ENCODE measurements at places on chromosomes 16 and 17.

DNA sequence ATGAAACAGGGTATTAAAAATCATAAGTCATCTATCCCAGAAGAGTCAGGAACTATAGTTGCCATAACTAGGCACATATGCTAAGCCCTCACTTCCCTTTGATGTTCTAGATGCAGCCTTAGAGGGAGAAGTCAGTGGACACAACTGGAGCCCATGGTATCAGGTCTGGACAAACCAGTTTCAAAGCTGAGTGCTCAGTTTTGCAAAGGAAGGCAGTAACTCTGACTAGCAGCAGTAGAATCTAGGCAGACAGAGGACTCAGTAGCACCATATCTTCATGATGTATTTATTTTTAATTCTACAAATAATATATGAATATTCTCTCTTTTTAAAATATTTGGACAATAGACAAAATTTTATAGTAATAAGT lies 11.7 kb upstream of the FAM20A start:
- no peak for DNase-seq

- no peak for DNase-seq
Observed at GRCh38 chr17:9401434-9401833, 174.2 kb downstream of the STX8 start.

GRCh38 chr16:59168461-59169114 lies 434.5 kb upstream of the GOT2 start:
- DNase-seq = no peak

- DNase-seq = no peak
Observed at GRCh38 chr16:65822148-65822547, 544.3 kb upstream of the CDH5 start.

DNA sequence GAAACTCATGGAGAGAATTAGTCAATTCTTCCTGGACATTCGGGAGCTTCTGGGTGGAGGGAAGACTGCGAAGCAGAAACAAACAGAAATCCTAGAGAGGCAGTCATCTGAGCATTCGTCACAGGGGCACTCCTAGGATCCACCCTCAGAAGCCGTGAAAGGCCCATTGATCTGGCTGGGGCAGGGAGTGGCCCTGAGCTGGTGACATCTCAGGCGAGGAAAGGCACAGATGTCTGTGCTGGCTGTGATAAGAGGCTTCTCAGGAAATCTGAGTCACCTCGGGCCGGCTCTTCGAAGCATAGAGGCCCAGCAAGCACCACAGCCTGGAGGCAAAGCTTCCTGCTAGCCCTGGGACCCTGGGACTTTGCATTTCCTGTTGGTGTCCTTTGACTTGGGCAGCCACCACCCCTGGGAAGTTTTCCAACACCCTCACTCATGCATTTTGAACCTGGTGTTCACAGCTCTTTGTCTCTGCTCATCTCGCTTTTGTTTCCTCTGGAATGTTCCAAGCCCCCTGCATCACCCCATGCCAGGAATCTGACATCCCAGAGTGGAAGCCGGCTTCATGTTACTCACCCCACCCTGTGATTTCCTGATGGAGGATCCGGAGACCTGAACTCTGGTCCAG lies 23.3 kb upstream of the CDRT4 start:
- peak; percentile 73 for DNase-seq

- peak; percentile 42 for DNase-seq
Observed at GRCh38 chr17:1398931-1399678, 917 bp downstream of the YWHAE start.

DNA sequence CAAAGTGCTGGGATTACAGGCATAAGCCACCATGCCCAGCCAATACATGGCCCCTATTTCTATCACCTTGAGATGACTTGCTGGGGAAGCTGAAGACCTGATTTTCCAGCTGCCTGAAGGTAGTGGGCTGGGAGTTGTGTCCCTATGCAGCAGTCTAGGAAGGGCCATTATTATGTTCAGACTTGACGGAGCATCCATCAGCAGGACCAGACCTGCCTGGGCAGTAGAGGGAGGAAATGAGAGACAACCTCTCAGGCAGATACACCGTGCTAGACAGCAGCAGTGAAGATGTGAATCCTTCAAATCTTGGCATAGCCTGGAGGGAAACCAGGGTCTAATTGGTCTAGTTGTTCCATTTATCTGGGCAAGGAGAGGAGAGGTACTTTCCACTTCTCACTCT lies 35.6 kb upstream of the PHOSPHO1 start:
- no peak for DNase-seq

DNA sequence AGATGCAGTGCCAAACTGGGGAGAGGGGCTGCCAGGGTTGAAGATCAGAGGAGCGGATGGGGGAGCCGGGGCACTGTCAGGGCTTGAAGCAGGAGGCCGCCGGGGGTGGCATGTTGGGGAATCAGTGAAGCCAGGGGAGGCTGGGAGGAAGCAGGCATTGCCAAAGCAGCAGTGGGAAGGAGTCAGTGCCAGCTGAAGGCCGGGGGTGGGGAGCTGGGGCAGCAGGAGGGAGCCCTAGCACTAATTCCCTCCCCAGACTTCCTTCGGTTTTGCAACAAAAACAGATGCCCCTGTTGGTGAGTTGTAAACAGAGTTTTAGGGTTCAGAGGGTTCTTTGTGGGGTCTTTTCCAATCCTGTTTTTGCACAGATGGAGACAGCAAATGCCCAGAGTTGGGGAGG lies 10.9 kb upstream of the TAC4 start:
- no peak for DNase-seq

DNA sequence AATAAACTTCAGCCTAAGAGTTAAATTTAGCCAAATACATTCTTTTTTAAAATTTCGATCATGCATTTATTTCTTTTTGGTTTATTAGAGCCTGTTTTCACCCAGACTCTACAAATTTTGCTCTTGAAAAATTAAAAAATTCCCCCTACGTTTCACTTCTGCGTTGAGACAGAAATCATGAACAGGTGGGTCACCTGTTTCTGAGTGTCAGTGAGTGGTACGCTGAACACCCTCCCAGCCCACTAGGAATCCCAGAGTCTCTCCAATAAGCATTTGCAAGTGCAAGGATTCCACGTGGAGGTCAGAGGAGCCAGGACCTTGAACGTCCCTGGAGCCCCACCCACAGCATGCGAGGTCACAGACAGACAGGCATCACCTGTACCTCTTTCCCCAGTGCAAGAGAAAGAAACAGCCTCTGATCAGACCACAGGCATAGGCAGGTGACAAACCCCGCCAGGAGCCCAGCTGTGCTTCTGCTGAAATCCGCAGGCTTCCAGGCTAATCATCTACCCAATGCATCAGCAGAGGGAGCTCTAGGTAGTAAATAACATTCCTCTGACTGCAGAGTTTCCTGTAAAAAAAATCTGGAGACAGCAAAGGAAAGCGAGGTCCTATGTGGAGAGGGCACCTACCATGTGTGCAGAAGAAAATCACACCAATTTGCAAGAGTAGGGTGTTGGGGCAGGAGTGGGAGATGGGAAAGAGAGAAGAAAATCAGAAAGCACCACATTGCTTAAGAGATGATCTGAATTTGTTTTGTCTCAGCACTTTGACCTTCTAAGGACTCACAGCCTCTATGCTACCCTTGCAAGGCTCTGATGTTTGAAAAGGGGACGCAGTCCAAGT lies 5.9 kb upstream of the XYLT1 start:
- DNase-seq = peak; percentile 74

- DNase-seq = no peak
Observed at GRCh38 chr16:28316054-28316453, 23.7 kb downstream of the SBK1 start.

DNA sequence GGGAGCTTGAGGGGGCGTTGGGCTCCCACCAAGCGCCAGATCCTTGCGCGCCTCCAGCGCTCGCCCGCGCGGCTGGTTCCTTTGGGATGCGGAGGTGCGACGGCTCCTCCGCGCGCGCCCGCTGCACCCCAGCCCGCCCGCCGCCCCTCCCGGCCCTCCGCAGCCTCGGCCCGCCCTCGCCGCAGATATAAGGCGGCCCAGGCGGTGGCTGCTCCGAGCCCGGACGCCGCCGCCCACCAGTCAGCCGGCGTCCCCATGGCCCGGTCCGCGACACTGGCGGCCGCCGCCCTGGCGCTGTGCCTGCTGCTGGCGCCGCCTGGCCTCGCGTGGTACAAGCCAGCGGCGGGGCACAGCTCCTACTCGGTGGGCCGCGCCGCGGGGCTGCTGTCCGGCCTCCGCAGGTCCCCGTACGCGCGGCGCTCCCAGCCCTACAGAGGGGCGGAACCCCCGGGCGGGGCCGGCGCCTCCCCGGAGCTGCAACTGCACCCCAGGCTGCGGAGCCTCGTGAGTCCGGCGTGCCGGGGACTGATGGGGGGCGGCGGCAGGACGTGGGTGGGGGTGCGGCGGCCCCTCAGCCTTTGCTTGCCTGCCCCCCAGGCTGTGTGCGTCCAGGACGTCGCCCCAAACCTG lies at the start of gene NPB:
NPB (plus strand) TSS at position 216 of the 630 bp plus-strand sequence; CDS start at position 256, 40 bp downstream.
- DNase-seq = no peak

DNA sequence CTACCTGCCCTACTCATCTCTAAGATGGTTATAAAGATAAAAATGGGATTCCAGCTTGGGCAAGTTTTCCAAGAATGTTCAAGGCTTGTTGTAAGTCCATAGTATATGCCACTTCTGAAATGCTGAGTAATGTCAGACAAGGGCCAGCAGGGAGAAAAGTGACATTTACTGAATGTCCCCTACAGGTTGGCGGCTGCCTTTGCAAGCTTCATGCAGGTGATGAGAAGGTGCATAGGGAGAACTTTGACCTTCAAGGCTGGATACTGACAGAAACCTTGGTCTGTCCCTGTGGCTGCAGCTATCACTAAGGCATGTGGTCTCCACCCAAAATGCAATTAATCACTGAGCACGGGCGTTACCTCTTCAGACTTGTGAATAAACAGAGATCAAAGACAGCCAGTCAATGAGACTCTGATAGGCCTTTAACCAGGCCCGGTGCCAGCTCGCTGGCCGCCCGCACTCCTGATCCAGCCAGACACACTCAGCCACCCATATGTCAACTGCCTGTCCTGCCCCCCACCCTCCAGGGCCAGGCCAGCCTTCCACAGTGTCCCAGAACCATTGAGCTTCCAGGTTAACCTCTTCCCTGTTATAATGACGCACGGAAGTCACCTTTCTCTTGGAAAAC lies 26.8 kb upstream of the AXIN2 start:
- DNase-seq = no peak

- peak; percentile 20 for DNase-seq
Observed at GRCh38 chr17:38800237-38800760, 943 bp upstream of the PIP4K2B start.

DNA sequence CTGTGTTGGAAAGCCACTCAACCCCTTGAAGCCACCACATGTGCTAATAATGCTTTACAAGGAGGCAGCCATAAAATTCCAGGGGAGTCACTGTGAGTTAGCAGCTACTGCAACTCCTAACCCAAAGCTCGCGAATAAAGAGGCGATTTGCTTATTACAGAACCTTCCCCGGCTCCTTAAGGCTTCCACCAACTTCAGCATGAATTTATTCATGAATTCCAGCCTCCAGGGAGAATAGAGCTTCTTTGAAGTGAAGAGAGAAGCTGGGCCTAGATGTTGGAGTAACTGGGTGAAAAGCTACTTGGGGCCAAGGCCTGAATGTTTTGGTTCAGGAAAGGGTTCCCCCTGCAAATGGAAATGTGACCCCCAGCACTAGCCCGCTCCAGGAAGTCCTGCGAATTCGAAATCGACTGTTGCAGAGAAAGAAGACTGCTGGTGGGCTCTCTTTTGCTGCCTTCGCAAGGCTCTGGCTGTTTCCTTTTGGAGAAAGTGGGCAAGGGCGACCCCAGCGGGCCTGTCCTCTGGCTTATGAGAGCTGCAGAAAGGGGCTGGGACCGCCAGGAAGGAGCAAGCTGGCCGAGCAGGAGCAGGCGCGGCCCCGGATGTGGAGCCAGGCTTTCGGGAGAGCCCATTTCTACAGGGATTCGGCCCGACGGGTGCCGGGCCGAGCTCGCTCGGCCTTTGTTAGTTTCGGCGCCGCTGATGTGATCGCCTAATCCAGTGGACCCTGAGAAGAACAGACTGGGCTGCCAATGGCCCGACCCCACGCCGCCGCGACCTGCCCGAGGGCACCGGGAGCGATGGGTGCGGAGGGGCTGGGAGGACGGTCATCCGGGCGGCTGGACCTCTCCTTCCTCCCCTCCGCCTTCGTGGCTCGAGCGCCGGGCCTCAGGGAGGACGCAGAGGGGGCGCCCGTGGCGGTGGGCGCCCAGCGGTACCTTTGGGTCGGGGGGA lies 7.6 kb downstream of the CBX8 start:
- no peak for DNase-seq

DNA sequence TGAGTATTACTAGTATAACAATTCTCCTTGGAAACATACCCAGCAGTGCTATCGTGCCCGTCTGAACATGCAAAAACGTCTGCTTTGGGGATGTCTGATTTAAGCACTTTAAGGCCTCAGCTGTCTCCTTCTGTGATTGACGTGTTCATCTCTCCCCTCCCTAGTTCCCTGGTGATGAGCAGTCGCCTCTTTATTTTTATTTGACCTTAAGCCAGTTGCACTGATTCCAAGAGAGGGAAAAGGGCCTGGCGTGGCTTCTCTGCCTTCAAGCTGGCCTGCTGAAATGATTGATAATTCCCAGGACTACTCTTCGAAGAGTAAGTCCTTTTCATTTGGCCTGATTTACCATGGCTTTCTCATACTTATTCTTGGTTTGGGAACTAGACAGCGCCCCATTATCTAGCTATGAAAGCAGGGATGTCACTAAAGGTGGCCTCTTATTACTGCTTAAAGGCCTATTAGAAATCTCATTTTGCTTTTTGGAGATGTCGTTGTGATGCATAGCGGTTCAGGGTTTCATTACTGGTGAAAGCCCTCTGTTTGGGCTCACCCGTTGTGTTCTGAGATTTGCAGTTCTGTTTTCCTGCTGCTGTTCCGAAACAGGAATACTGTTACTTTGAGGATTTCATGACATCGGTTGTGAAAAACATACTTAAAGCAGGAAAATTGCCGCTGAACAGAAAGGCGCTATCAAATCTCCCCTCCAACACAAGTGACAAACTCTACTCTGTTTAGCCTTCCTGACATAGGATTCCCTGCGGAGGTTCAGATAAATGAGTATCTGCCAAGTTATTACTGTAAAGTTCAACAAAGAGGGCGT lies 65.5 kb downstream of the IQCK start:
- peak; percentile 56 for DNase-seq

- DNase-seq = no peak
Observed at GRCh38 chr17:78038748-78039288, 80.3 kb downstream of the TNRC6C start.

GRCh38 chr16:82004601-82005000 lies 6.7 kb downstream of the SDR42E1 start:
- DNase-seq = no peak

GRCh38 chr17:164303-165235 lies 16.9 kb downstream of the DOC2B start:
- peak; percentile 25 for DNase-seq

GRCh38 chr16:6682142-6682811 lies 650.4 kb upstream of the RBFOX1 start:
- no peak for DNase-seq

DNA sequence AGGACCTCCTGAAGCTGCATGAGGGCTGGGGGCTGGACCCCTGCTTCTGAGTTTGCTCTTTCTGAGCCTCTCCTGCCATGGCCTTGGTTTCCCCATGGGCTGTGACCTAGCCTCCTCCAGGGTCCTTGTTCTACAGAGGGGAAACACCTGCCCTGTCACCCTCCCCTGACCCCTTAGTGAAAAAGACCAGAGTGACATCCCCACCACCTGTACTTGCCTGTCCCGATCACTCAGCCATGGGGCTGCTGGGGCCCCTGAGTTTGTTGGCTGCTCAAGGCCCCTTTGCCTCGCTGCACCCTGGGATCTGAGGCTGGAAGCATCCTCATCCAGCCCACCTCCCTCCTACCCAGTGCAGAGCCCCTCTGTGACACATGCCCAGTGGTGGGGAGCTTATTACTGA lies 800 bp downstream of the NOD2 start:
- DNase-seq = no peak
